ENCODE measurements at places on chromosomes 16 and 17.

DNA sequence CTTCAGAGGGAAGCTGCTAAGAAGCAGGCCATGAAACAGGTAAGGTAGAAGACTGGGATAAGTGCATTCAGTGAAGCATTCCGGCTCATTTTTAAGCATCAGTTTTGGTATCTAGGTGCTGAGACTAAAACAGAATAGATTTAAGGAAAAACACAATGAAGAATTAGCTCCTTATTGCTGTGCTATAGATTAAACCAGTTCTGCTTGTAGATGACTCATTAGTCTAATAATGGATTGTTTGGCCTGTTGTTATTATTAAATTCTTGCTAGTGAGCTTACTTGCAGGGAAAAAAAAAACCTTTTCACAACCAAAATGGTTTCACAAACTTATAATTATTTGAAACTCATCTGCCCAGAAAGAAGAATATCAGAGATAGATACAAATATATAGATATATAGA is 55.9 kb downstream of the NSRP1 start:
- no peak for DNase-seq

GRCh38 chr17:56119936-56120335 is 33.3 kb upstream of the ANKFN1 start:
- no peak for DNase-seq

DNA sequence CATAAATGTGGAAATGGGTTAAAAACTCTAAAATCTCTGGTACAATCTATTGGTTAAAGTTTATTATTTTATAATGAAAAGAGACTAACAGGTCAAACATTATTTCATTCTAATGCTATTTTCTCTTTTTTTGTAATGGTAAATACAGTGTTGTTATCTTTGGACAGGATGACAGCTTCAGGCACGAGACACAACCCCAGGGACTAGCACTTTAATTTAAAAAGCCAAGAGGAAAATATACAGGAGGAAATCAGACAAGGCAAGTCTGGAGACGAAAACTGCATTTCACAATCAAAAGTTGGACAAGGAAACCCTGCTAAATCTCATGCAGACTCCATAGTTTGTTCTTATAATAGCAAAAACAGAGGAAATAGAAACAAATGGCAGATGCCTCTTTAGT is 589.1 kb upstream of the CDH8 start:
- DNase-seq: no peak

DNA sequence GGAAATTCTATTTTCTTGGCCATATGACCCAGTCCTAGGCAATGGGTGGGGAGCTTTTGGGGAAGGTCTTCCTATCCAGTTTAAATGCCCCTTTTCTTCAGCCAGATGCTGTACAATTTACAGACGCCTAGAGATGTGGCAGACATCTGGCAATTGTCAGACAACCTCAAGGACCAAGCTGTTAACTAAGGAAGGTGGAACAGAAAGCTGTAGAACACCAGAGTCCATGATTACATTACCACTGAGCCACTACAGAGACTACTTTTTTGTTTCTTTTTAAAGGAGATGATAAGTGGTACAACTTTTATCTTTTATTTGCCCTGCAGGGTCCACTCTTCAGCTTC is 21.1 kb upstream of the CORO6 start:
- no peak for DNase-seq

DNA sequence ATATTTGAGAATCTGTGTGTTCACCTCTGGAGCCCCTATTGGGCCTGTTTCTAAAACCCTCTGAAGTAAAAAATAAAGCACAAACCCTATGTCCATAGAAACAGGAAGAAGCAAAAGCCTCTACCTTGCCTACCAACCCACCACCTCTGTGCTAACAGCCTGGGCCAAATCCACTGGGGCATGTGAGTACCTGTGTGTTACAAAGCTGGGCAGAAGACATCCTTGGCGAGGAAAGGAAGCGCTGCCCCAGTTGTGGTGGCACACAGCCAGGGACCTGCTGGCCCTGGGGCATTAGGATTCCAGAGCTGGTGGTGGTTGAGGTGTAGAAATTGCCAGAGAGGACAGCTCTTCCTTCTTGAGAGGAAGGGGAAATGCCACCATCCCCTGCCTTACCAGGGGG is 30.0 kb downstream of the MYO18A start:
- no peak for DNase-seq

DNA sequence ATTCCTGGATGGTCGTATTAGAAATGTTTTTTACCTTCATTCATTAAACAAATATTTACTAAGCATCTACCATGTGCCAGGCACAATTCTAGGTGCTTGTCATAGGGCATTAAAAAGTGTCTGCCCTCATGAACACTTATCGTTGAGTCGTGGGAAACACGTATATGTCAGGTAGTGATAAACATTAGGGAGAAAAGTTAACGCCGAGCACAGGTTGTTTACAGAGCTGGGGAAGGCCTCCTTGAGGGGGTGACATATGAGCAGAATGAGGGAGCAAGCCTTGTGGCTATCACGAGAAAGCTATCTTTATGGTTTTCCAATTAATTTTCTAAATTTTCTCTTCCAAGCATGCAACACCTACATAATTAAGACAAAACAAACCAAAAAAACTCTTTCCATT is 985 bp upstream of the ZNF213 start:
- no peak for DNase-seq

GRCh38 chr17:39175695-39176093 is 9.7 kb upstream of the ARL5C start:
- no peak for DNase-seq

- no peak for DNase-seq
Measured at GRCh38 chr16:15897121-15897780, 8.8 kb upstream of the CEP20 start.

- DNase-seq: no peak
Measured at GRCh38 chr16:2990891-2991290, 10.6 kb upstream of the PKMYT1 start.

DNA sequence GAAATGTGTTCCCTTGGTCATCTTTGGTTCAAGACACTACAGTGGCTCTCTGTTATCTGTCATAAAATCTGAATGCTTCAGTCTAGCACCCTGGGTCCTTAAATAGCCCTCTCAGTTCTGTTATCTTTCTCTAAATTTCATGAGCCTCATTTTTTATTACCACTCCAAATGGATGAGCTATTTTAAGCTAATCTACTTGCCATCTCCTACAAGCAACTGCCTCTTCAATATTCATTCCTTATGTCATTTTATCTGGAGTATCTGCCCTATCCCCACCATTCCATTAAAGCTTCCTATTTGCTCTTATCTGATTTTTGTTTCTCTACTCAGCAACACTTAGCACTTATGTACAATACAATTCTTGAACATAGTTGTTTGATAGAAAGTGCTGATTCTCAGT is 28.0 kb upstream of the EVI2A start:
- no peak for DNase-seq

DNA sequence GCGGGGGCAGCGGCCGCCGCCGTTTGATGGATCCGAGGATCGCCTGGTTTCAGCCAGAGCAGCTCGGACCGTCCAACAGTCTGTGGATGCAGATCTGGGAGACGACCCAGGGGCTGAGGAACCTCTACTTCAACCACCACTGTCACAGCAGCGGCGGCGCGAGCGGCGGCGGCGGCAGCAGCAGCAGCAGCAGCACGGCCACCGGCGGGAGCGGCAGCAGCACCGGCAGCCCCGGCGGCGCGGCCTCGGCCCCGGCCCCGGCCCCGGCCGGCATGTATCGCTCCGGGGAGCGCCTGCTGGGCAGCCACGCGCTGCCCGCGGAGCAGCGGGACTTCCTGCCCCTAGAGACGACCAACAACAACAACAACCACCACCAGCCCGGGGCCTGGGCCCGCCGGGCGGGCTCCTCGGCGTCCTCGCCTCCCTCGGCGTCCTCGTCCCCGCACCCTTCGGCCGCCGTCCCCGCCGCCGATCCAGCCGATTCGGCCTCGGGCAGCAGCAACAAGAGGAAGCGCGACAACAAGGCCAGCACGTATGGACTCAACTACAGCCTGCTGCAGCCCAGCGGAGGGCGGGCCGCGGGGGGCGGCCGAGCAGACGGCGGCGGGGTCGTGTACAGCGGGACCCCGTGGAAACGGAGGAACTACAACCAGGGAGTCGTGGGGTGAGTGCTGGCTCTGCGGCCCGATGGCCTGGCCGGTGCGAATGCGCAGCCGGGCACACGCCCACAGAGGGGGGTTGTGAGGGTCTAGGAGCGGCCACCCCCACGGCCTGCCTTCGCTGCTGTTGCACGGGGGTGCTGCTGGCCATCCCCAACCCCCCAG is 702 bp downstream of the TENT4B start:
- DNase-seq: no peak

DNA sequence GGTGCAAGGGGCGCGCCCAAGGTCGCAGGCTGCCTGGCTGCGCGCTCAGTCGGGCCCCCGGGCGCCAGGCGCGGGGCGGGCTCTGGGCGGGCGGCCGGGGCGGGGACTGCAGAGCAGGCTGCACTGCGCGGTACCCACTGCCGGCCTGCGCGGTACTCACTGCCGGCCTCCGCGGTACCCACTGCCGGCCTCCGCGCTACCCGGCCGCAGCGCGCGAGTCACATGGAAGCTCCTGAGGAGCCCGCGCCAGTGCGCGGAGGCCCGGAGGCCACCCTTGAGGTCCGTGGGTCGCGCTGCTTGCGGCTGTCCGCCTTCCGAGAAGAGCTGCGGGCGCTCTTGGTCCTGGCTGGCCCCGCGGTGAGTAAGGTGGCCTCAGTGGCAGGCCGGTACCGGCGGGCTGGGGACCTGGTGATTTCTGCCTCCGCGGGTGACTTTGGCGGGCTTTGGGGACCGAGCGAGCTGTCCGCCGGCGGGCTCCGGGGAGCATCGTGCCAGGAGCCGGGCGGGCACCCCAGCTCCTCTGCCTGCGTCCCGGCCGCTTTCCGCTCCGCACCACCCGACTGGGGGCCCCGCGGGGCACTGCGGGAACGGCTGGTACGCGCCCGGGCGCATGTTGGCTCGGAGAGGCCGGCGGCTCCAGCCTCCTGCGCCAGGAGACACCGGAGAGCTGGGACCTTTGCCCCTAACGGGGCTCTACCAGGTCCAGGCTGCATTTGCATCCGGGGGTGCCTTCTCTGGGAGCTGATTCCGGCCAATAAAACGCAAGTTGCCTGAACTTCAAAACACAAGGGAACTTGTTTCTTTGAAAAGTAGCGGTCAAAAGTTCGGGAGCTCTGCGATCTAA is at the start of gene SLC47A1:
Gene SLC47A1 (plus strand): TSS at position 137 of the 844 bp plus-strand sequence. CDS start 86 bp downstream, at position 223.
- no peak for DNase-seq

DNA sequence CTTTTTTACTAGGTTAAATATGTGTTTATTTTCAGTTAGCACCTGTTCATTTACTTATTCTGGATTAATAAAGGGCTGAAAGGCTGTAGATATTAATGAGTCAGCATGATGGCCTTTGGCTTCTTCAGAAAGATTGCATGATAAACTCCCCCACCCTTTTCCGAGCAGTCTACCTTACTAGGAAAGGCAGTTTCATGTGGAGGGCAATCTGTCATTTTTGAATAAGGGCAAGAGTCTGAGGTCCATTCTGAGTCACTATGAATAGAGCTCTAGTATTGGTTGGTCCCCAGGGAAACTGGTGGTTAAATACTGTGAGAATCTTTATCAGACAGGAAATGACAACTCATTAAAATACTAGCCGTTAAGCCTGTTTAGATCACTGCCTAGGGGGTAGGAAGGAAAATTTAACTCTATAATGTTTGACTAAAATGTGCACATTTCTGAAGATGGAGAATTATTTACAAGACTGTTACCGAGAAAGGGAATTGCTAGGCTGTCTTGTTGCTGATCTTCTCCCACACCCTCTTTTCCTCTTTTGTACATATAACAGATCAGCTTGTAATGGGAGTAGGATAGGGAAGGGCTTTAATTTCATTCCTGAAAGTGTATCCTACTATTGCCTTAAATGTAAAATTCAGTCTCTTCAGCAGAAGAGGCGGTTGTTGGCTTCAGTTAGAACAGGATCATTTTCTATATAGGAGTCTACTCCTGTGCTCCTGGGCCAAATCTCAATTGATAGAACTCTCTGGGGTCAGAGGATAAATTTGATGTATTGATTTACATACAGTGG is 63.3 kb downstream of the TUBD1 start:
- peak; percentile 53 for DNase-seq

DNA sequence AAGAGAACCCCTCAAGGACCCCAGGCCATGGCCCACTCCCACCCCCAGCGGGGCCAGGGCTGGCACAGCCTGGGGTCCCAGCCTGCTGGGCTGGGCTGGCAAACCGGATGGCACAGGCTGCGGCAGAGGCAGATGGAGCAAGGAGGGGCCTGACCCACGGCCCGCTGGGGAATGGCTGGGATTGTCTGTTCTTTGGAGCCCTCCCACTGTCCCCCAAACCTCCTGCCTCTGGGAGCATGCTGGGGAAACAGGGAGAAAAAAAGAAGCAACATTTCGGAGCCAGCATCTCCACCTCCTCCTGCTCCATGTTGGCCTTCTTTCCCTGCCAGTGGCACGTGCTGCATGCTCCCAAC is 37.1 kb upstream of the LHX1 start:
- no peak for DNase-seq

- DNase-seq: no peak
Measured at GRCh38 chr16:23871924-23872323, 36.1 kb downstream of the PRKCB start.

GRCh38 chr16:79752396-79752795 is 151.9 kb upstream of the MAF start:
- DNase-seq: no peak

DNA sequence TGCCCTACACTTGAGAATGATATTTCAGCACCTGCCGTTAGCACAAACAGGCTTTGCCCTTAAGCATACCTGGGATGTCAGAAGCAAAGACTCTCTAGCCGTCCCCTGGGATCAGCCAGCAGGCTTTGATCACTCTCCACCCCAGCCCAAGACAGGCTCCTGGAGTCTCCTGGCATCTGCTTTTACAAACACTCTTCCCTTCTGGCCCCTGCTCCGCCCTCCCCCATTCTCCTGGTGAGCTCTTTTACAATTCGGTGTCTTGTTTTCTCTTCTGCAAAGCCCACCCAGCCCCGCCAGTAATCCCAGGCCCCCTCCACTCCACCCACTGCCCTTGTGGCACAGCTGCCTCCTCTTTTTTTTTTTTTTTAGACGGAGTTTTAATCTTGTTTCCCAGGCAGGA is 50.4 kb downstream of the KATNIP start:
- no peak for DNase-seq

GRCh38 chr16:24132048-24132796 is 123.9 kb upstream of the CACNG3 start:
- no peak for DNase-seq

DNA sequence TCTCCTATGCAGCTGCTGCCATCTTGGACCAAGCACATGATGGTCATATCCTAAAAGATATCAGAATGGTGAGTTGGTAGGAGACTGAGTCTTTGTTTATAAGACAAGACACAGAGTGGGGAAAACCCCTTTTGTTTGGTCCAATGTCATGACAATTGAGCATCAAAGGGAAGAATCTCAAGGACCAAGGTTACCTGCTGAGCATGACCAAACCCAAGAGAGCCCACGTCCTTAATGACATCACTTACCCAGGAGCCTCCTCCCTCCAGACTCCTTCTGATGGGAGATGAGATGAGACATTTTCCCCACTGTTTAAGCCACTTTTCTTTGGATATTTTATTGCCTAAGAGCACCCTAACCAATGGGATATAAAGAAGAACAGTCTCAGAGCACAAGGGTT is 478.1 kb downstream of the NPIPA7 start:
- no peak for DNase-seq

- DNase-seq: peak; percentile 41
Measured at GRCh38 chr17:76492123-76492988, 8.9 kb downstream of the RHBDF2 start.

All from CD4-positive, alpha-beta memory T cell (primary cell).